ENCODE measurements at places on chromosomes 1 and 21.

DNA sequence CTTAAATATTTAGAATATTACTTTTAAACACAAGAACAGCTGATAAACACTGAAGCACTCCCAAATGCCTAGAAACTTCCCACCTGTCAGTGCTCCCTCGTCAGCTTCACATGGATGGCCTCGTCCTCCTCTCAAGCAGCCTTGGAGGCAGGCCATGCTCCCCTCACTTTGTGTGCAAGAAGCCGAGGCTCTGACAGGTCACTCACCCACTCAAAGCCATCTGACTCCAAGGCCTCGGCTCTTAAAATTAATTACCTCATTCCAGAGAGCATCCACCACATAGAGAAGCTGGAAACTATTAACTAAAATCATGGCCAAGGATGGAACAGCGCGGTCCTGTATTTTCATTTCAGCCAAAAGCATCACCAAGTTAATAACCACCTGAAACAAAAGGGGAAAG, 17.8 kb downstream of the LBR start:
- DNase-seq, result no peak

DNA sequence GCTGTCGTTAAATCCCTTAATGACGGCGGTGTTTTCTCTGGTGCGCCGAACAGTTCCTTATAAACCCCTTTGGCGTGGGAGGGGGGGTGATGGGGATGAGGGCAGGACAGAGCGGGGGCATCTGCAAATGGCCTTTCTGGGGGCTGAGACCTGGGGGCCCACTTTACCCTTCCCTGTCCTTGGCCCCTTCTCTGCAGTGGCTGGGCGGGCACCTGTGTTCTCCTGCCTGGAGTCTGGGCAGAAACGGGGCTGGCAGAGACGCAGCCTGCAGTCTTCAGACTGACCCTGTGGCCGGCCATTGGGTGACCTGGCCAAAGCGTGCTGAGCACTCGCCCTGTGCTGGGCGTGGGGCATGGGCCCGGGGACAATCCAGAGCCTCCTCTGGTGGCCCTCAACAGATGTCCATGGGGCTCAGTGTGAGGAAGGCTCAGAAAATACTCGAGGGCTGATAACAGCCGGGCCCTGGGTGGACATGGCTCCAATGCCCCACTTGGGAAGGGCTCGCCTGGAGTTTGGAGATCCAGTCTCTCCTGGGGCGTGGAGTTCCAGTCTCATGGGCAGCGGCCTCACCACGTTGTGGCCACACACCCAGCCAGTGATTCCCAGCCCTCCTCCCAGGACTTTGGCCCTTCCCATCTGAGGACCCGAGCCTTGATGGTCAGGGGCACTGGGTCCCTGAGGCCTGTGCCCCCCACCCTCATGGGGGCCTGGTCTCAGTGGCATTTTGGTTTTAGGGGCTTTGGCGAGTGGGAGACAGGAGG, 50.8 kb upstream of the ACTRT2 start:
- DNase-seq, result no peak

DNA sequence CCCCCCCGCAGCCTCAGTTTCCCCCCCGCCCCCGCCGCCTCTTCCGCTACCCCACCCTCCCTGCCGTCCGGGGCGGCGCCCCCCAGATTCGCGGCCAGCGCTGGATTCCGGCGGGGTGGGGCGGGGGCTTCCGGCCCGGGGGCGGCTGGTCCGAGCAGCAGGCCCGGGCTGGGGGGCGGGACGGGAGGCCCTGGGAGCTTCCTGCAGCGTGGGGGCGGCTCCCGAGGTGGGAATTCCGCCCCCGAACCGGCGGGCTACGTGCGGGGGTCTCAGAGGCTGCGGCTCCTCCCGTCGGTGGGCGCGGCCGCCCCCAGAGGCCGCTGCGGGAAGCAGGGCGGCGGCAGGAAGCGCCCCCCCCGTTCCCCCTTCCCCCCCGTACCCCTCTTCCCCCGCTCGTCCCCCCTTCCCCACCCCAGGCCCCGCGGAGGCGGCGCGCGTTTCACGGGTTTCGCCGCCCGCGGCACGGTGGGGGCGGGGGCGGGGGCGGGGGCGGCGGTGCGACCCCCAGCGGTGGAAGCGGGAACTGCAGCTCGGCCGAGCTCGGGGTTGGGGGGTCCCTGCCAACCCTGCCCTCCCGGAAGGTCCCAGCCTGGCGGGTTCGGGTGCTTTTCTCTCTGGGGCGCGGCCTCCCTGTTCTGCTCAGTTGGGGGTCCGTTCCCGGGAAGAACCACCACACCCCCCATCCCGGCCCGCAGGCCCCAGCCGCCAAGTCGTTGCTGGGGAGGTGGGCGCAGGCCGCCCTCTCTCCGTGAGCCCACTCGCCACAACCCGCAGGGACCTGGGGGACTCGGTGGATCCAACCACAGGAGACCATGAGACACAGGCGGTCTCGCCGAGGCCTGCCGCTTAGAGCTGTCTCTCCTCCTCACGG, 76.3 kb downstream of the MORN1 start:
- DNase-seq, result peak; percentile 47

DNA sequence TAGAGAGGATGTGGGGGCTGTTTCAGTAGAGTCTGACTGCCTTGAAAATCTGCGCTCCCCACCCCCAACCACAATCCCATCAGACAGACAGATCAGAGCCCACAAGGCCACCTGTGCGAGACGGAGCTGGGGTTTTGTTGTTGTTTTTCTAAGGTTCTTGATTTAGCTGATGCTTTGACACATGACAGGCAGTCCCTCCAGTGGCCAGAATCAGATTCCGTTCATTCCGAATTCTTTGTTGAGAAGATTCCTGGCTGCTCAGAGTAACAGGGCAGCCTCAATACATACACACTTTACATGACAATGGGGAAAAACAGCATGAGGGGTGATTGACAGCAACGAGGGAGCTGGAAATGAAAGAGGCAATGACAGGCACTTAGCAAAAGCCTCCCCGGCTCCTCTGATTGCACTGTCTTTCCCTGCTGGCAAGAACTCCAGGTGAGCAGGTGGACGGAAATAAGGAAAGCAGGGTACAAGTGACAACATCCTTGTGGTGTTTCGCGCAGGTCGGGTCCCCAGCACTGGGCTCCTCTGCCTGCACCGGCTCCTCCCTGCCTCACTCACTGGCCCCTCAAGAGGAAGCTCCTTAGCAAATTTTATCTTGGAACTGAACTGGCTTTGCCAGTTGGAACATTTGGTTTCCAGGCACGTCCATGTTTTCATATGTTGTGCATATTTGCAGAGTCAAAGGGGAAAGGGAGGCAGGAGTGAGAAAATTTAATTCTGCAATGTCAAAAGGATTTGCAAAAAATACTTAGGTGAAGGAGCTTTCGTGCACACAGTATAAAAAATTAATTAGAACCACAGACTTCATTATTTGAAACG, 148.7 kb downstream of the PGBD5 start:
- no peak for DNase-seq

- DNase-seq, result no peak
Observed at GRCh38 chr1:64043976-64044375, 159.4 kb upstream of the UBE2U start.

DNA sequence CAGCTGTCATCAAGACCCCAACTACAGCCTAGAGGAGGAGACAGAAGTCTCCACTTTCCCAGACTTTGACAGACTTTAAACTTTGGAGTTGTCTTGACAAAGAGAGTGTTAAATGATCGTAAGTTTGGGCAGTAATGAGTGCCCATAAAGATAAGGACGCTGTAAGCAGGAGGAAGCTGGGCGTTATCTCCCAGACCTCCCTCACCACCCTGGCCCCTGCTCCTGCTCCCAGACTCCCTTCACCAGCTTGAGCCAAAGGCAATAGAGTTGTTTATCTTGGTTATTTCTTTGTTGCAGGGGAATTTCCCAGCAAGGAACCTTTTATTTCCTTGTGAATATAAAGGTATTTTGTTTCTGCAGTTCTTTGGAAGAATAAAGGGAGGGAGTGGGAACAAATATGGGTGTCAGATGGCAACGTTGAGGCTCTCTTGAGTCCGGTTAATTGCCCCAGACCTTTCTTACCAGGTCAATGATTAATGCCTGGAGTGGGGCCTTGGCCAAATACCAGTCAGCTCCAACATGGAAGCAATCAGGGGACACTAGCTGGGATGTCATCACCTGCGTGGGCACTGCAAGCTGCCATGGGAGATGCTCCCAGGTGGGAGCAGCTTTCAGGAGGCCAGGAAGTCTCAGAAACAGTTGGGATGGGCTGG, 4.4 kb downstream of the PIGR start:
- no peak for DNase-seq

- no peak for DNase-seq
Observed at GRCh38 chr1:181126871-181127587, 38.5 kb downstream of the IER5 start.

GRCh38 chr1:56297904-56298303, 281.5 kb downstream of the PLPP3 start:
- DNase-seq, result no peak

DNA sequence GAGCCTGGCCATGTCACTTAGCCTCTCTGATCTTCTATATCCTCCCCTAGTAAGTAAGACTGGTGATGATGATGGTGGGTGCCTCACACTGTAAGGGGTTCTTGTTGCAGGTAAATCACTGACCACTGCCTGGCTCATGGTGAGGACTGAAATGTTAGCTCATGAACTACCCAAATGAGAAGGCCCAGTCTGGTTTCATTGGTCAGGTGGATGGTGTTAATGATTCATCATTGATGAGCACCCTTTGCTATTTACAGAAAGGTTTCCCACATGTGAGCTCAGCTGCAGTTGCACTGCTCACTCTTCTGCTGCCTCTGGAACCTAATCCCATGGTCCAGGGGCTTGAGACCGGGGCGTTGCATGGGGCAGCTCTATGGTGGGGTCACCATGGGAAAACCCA, 417.7 kb downstream of the PRDM2 start:
- DNase-seq, result no peak

- no peak for DNase-seq
Observed at GRCh38 chr21:41235201-41235600, 67.2 kb downstream of the BACE2 start.

DNA sequence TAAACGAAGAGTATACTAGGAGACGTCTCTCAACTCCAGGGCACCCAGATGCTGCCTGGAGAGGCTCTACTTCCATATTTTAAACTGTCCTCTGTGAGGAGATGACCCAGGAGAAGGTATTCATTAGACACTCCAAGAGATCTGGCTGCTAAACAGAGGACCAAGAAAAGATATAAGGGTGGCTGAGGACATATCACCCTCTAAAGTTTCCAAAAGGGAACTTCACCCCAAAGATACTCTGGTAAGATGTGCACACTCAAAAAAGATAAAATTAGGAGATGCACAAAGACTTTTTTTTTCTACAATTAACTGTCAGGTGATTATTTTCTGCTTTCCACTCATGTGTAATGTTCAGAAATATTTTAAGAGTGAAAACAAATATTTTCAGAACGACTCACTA, 1.4 kb downstream of the ZNF670 start:
- no peak for DNase-seq

- no peak for DNase-seq
Observed at GRCh38 chr1:233905416-233906051, 1.1 kb downstream of the SLC35F3 start.

GRCh38 chr1:224380003-224380402, 23.3 kb downstream of the CNIH4 start:
- DNase-seq, result peak; percentile 28

DNA sequence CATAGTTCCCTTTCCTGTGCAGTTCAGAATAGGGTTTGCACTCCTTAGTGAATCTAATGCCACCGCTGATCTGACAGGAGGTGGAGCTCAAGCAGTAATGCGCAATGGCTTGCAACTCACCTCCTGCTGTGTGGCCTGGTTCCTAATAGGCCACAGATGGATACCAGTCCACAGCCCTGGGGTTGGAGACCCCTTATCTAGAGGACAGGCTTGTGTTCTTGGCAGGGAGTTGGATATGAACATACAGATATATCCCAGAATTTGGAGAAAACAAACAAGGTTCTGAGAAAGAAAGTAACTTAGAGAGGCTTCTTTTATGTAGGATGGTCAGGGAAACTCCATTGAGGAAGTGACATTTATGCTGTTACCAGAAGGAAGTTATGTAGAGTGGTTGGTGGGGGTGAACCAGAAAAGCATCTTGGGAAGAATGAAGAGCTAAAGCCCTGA, 5.1 kb upstream of the PTPRC start:
- no peak for DNase-seq

GRCh38 chr1:2108213-2108876, 58.1 kb downstream of the PRKCZ start:
- no peak for DNase-seq

GRCh38 chr1:244271691-244272308, 179.9 kb downstream of the ADSS2 start:
- DNase-seq, result no peak

- no peak for DNase-seq
Observed at GRCh38 chr1:184881941-184882913, 92.1 kb downstream of the NIBAN1 start.

DNA sequence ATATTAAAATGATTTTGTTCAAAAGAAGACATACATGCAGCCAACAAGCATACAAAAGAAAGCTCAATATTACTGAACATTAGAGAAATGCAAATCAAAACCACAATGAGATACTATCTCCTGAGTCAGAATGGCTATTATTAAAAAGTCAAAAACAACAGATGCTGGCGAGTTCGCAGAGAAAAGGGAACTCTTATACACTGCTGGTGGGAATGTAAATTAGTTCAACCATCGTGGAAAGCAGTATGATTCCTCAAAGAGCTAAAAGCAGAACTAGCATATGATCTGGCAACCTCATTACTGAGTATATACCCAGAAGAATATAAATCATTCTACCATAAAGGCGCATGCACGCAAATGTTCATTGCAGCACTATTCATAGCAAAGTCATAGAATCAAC, 126.0 kb upstream of the HMCN1 start:
- no peak for DNase-seq

- DNase-seq, result no peak
Observed at GRCh38 chr1:228164561-228165371, 838 bp upstream of the IBA57 start.

DNA sequence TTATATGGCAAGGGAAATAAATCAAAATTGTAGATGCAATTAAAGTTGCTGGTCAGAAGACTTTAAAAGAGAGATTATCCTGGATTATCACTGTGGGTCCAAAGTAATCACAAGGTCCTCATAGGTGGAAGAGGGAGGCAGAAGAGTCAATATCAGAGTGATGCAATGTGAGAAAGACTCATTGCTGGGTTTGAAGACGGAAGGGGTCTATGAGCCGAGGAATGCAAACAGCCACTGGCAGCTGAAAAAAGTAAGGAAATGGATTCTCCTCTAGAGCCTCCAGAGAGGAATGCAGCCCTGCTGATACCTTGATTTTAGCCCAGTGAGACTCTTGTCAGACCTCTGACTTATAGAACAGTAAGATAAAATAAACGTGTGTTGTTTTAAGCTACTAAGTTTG, 59.8 kb upstream of the MUTYH start:
- no peak for DNase-seq

Data from stimulated activated CD8-positive, alpha-beta memory T cell treated with anti-CD3 and anti-CD28 coated beads, Interleukin-4, amount 100 ng/mL, for 1 hour (primary cell).